Ureter (tissue), 1 donor: ENCODE measurements at places on chromosomes 12 and 14. TPM values are rescaled to one million over a fixed set of nuclear protein-coding genes. Genes with fewer than 3 reads are reported as not detected.

TBX3 gene
- total RNA-seq = 251 TPM

KRT73 gene
- total RNA-seq = not detected

MAP3K9 gene
- 14.0 TPM for total RNA-seq

CLEC4D gene
- total RNA-seq = not detected

PMEL gene
- 5.8 TPM for total RNA-seq

DNA sequence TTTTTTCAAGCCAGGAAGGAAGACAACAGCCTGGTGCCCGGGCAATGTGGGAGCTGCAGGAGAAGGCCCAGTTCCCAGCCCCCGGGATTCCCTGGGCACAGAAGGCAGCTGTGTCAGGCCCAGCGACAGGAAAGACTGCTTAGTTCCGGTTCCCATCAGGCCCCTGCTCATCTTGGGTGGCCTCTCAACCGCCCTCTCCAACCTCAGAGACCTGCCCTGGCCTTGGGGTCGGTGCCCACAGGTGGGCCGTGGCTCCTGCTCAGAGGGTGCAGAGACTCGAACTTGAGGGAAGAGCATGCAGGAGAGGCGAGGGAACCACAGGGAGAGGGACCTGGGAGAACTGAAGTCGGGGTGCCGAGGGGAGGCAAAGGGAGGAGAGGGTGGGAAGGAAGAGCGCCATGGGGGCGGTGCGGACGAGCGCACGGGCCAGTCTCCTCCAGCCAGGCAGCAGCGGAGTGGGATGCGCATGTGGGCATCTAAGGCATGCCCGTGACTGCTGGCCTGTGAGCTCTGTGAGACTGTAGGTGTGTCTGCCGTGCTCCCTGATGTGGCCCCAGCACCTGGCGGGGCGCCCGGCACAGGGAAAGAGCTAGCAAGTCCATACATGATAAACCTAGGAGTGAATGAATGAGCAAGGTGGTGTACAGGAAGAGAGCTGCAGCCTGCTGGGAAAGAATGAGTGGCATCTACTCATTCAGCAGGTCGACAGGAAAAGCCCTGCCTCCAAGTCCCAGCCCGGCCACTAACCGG lies 42.7 kb downstream of the SSH1 start:
- peak; percentile 81 for DNase-seq

DNA sequence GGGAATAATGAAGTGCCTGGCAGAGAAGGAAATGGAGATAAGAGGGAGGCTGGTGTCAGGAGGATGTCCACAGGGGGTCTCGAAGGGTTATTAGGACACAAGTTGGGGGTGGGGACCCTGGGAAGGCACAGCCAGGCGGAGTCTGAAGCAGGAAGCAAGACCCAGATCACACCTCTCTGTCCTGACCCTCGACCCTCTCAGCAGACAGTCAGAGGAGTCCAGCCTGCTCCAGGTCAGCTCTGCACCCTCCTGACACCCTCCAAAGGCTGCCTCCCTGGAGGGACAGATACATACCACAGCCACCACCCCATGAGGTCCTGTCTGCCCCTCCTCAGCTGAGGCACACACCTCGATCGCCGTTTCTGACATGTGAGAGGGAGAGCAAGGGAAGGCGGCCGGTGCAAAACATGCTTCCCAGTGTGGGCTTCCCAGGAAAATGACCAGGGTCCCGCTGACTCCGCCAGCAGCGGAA lies 9.0 kb downstream of the BCL11B start:
- no peak for DNase-seq

DNA sequence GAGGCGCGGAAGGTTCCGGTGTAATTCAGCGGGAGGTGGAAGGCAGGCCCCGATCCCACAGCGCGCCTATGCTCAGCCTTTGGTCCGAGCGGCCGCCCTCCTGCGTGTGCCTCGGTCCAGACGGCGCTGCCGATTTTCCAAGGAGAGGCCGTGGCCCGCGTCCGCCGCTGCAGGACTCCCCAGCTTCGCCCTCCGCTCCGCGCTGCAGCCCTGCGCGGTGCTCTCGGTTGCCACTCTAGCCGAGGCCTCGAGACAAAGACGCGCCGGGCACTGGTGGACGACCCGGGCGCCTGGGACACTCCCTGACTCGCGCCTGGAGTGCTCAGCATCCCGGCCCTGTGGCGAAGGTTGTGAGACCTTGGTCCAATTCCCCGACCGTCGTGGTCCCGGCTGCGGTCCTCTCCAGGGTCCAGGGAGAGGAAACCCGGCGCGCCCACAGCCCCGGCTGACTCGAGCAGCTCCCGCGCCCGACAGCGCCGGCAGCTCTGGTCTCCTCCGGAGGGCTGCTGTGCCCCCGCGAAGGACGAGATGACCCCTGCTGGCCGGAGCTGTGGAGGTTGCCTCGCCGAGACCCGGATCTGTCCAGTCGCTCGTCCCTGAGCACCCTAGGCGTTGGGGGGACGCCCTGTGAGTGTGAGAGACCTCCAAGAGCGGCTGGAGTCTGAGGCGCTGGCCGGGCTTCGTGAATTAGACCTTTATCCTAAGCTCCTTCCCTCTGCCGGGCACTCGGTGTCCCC lies 6.5 kb downstream of the HOXC12 start:
- DNase-seq = no peak

DNA sequence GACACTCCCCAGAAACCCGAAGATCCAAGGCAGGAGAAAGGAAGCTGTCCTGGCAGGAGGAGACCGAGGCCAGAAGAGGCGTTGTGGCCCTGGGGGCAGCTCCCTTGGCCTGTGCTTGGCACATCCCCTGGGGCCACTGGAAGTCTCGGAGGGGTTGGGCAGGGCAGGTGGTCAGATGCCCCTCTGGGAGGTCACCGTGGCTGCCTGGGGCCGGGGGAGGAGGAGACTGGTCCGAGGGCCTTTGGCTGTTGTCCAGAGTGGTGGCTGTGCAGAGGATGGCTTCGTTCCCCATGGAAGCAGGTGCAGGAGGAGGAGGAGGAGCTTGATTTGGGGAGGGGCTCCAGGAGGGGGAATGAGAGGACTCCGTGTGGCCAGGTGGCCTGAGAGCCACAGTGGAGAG lies 3.3 kb upstream of the NUDT14 start:
- no peak for DNase-seq

DNA sequence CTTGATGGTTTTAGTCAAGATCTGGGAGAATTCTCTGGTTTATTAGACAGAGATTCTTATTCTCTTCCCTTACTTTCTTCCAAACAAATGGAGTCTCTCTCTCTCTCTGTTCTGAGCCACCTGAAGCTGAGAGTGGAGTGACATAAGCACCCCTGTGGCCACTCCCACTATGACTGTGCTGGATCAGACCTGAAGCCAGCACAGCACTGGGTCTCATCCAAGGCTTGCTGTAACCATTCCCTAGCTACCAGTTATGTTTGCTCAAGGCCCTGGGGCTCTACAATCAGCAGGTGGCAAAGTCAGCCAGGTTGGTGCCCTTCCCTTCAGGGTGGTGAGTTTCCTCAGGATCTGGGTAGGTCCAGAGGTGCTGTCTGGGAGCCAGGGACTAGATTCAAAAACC lies 568.5 kb downstream of the AACS start:
- no peak for DNase-seq

GRCh38 chr14:91241863-91242262 lies 2.6 kb downstream of the GPR68 start:
- no peak for DNase-seq

DNA sequence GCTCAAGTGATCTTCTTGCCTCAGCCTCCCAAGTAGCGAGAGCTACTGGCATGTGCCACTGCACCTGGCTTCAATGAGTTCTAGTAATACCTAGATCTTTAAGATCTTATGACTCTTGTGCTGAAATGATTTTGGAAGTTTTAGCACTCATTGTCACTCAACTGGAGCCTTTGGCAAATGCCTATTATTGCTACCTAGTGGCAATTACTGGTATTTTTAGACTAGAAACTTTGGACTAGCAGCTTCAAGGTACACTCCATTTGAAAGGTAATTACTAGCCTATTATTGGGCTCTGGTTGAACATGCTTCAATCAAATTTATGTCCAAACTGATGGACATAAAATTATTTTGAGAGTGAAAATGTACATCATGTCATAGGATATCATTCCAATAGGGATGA lies 80.7 kb upstream of the MUCL1 start:
- no peak for DNase-seq

DNA sequence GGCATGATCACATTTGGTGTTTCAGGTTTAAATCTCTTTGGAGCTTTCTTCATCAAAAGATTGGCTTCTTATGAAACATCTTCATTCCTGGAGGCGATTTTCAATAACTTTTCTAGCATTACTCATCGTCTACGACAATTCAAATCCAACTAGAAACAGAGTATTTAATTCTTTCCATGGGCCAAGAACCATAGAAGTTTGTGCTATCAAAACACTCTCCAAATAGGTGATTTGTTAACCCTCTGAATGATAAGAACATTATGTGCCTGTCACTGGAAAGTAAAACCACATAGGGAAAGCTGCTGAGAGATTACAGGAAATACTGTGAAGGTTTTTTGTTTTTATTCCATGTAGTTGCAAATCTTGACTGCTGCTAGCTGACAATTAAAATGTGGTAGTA lies 6.9 kb upstream of the DCN start:
- no peak for DNase-seq

- no peak for DNase-seq
Measured at GRCh38 chr12:91177381-91177780, 5.2 kb downstream of the DCN start.

- DNase-seq = no peak
Measured at GRCh38 chr12:49750027-49750995, 9.0 kb downstream of the TMBIM6 start.

DNA sequence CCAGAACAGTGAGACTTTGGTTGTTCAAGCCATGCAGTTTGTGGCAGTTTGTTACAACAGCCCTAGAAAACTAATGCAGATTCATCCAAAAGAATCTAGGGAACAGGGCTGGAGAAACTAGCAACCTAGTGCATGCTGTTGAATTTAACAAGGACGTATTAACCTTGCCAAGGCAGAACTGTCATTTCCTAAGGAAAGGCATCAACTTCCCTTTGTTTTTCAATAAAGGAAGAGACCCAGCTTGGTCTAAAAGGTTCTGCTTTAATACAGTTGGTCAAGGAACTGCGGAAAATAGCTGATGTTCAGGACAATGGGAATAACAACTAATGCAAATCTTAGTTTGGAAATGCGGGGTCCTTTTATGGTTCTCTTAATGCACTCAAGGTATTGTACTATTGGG lies 11.5 kb downstream of the AK7 start:
- DNase-seq = no peak

DNA sequence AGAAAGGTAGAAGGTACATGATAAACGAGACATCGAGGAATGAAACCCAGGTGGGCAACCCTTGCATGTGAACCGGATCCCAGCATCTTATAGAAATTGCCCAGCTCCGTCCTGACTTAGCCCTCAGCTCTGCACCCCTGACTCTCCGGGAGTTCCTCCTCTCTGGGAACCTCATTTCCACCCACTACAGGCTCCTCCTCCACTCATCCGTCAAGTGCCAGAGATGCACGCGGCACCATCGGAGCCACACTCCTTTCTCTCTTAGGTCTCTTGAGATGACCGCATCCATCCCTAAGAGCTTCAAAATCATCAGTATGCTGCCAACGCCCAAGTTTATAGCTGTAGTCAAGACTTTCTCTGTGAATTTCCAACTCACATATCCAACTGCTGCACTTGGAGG lies 84.7 kb downstream of the TTC7B start:
- DNase-seq = peak; percentile 8

- no peak for DNase-seq
Measured at GRCh38 chr14:36493761-36494160, 26.3 kb downstream of the NKX2-1 start.

- DNase-seq = no peak
Measured at GRCh38 chr14:70663707-70664179, 22.0 kb downstream of the TTC9 start.

GRCh38 chr12:1823237-1823636 lies 2.9 kb downstream of the LRTM2 start:
- DNase-seq = no peak
